ENCODE measurements at places on chromosomes 12 and 14.
A peak's percentile ranks its signal among the peaks of the same experiment; 100 is the strongest.

GRCh38 chr12:92158796-92159439 lies 13.3 kb upstream of the BTG1 start:
- DNase-seq: no peak

DNA sequence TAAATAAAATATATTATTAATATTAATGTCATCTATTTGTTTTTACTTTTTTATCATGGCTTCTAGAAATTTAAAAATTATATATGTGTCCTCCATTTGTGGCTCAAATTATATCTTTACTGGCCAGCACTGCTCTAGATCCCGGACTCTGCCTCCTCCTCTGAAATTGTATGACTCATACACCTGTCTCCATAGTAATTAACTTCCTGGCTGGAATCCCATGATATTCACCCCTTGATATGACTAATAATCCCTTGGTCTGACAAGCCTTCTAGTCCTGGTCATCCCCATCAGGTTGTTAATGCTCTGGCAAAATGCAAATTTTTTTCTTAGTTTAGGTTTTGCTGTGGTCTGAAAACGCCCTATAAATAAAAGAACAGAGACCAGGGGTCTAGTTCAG lies 116.2 kb downstream of the BMP4 start:
- DNase-seq: no peak

GRCh38 chr12:51399891-51400290 lies 8.7 kb upstream of the GALNT6 start:
- DNase-seq: no peak

DNA sequence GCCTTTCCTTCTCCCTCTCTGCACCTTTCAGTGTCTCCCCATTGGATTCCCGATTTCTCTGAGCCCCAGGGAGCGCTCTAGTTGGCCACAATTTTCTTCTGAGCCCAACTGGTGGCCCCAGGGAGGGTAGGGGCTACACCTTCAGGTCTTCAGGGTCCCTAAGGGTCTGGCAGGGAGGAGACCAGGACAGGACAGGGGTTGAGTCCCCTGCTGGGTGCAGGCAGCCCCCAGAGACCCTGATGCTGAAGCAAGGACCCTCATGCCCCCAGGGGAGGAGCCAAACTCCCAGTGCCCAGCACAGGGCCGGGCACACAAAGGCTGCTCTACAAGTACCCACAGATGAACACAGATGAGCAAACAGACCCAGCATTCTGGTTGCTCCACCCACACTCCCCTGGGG lies 12.7 kb downstream of the FOXN4 start:
- no peak for DNase-seq

GRCh38 chr14:44388306-44388705 lies 118.8 kb downstream of the FSCB start:
- no peak for DNase-seq

DNA sequence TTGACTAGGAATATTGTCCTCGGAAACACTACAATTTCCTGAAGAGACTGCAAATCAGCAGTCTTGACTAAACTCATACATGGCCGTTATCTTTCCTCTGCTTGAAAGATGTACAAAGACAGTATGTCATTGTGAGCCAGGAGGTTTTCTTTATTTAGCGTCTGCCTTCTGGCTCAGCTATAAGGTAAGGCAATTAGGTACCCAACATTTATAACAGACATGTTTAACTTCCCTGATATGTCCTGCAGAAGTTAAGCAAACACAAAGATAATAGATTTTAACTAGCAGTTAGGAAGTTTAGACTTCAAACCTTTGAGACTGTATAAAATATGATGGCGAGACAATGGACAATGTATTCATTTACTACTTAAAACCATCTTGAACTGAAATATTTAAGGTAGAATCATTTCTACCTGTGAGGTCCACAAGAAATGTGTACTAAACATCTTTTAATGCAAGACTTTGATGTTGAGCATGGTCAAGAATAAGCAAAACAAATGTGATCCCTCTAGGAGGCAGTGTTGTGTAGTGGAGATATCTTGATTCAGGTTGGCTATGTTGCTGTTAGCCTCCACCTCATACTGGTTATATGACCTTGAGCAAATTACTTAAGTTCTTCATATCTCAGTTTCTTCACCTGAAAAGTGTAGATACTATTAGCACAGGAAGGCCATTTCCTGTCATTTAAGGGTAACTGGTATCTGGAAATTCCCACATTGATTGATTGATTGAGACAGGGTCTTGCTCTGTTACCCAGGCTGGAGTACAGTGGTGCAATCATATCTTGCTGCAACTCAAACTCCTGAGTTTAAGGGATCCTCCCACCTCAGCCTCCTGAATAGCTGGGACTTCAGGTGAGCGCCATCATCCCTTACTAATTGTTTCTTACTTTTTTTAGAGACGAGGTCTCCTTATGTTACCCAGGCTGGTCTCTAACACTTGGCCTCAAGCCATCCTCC lies 96.3 kb upstream of the EEA1 start:
- peak; percentile 76 for DNase-seq

DNA sequence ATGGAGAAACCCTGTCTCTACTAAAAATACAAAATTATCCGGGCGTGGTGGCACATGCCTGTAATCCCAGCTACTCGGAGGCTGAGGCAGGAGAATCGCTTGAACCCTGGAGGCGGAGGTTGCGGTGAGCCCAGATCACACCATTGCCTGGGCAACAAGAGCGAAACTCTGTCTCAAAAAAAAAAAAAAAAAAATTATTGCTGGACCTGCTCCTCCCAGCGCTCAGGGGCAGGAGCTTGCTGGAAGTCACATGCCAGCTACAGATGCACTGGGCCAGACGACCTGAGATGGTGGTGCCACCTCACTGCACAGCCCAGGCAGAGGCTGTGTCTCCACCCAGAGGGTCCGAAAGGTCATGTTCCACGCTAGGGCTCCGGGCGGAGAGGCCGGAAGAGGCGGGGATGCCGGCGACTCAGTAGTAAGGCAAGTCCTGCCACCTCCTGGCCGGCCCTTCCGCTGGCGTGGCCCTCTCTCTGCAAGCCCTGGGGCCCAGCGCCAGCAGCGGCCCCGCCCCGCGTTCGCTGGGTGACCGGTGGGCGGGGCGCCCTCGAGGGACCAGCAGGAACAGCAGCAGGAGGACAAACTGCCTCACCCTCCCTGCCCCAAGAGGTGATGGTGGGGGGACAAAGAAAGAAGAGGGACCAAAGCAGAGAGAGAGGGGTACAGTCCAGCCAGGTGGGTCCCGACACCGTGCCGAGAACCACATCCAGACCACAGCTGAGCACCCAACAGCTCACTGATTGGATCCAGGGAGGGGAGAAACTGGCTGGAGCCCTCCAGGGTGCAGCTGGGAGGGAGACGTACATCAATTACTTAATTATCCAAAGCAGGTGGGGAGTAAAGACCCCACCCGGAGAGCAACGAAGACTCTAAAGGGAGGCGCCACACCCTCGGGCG lies 3.6 kb upstream of the RHOF start:
- peak; percentile 85 for DNase-seq

- DNase-seq: peak; percentile 8
These were observed 22.4 kb downstream of the PROX2 start for GRCh38 chr14:74853581-74853980.

DNA sequence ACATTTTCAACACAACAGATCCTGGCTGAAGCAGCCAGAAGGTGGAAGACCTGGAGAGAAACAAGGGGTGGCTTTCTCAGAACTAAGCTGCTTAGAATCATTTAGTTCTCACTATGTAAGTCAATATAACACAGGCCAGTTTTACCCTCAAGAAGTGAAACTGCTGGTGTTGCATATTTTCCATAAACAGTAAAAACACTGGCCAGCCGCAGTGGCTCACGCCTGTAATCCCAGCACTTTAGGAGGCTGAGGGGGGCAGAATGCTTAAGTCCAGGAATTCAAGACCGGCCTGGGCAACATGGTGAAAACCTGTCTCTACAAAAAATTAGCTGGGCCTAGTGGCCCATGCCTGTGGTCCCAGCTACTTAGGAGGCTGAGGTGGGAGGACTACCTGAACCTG lies 11.6 kb downstream of the STX2 start:
- DNase-seq: peak; percentile 17

DNA sequence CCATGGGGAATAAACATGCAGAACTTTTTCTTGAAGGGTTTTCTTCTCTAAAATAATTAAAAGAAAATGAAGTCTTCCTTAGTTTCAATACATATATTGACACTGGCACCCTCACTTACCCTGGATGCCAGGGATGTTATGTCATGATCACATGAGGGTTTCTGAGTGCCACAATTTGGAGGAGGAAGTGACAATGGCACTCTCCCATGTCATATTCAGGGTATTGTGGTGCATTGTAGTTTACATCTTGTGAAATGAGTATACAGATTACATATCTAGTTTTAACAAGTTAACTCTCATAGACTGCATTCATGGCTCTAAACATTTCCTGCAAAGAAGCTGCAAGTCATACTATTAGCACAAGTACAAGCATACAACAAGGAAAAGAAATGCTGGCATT lies 37.7 kb downstream of the CCDC177 start:
- no peak for DNase-seq

DNA sequence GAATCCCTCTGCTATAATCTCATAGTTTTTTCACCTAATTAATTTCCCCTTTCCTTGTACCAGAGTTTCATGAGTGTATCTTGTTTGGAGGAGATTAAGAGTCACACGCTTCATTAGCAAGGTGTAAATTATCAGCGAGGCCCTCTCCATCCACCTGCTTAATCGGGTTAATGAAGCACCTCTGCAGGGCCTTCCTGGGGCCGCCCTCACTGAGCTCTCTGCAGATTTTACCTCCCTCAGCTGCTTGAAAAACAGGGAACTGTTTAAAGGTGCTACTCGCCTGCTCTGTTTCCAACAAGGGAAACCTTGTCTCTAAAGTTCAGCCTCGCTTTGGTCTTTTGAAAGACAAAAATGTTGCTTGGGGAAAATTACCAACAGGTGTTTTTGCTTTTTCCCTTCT lies 35.8 kb downstream of the OTX2 start:
- DNase-seq: no peak
